ENCODE measurements at places on chromosomes 13 and 19.

- DNase-seq: no peak
Observed at GRCh38 chr19:6677495-6677882, 7.5 kb upstream of the TNFSF14 start.

- DNase-seq: no peak
Observed at GRCh38 chr19:21202865-21203494, 61.1 kb downstream of the ZNF431 start.

DNA sequence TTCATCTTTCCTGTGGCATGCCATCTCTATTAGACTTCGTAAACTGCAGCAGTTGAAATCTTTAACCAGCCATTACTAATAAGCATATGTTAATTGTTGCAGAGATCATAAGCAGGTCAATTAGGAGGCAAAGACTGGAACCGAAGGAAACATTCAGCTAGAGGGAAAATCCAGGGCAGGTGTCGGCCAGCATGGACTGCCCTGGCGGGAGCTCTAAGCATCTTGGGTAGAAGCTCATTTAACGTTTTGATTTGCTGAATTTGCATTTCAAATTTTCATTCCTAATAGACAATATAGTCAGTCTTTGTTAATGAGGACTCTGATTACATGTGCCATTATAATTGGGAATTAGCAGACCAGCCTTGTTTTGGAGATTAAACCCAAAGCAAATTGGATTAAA is 238.6 kb downstream of the POU4F1 start:
- no peak for DNase-seq

- DNase-seq: no peak
Observed at GRCh38 chr13:60617991-60618733, 221.1 kb downstream of the TDRD3 start.

- DNase-seq: no peak
Observed at GRCh38 chr13:50524560-50524959, 318.9 kb downstream of the DLEU7 start.

DNA sequence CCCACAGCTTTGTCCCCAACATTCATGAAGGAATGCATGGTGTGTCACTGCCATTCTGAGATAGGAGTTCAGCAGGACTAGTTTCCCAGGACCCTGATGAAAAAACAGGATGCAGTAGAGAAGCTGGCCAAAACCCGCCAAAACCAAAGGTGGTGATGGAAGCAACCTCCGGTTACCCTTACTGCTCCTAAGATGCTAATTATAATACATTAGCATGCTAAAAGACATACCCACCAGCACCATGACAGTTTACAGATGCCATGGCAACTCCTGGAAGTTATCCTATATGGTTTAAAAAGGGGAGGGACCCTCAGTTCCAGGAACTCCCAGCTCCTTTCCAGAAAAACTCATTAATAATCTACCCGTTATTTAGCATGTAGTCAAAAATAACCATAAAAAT is 59.9 kb upstream of the KCTD15 start:
- DNase-seq: no peak

DNA sequence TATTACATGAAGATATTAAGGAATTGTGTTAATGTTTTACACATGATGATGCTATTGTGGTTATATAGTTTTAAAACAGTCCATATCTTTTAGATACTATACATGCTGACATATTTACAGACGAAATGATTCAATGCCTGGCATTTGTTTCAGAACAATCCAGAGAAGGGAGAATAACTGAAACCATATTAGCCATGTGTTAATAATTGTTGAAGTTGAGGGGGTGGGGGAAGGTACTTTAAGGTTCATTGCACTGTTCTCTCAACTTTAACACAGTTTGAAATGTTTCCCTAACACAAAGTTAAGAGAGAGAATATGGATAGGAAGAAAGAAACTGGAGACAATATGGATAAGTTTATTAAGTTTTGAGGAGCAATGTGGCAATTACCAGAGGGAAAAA is 5.8 kb downstream of the CRYL1 start:
- DNase-seq: peak; percentile 60

DNA sequence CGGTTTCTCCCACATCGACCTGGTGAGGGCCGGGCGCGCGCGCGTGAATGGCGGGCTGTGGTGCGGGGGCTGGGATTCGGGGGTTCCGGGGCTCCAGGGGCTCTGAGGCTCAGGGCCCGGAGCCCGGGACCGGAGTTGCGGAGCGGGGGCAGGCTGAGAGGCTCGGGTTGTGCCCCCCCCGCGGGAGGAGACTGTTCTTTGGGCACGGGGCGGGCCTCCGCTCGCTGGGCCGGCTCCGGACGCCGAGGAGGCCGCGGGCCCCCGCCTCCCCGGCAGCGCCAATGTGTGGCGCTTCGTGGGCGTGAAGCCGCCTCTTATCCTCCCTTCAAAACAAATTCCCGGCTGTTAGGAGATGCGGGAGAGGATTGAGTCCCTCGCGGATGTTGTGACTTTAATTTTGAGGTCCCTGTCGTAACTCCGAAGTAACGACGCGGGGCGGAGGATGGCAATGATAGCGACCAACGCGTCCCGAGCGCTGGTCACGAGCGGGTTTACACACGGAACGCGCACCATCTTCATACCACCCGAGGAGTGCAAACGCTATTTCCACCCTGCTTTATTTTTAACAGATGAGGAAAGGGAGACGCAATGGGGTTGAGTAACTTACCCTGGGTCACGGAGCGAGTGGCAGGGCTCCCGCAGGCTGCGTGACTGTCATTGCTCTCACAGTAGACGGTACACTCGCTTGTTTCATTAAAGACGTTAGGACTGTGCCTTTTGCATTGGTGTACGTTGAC is 536 bp downstream of the UBA2 start:
- DNase-seq: no peak

DNA sequence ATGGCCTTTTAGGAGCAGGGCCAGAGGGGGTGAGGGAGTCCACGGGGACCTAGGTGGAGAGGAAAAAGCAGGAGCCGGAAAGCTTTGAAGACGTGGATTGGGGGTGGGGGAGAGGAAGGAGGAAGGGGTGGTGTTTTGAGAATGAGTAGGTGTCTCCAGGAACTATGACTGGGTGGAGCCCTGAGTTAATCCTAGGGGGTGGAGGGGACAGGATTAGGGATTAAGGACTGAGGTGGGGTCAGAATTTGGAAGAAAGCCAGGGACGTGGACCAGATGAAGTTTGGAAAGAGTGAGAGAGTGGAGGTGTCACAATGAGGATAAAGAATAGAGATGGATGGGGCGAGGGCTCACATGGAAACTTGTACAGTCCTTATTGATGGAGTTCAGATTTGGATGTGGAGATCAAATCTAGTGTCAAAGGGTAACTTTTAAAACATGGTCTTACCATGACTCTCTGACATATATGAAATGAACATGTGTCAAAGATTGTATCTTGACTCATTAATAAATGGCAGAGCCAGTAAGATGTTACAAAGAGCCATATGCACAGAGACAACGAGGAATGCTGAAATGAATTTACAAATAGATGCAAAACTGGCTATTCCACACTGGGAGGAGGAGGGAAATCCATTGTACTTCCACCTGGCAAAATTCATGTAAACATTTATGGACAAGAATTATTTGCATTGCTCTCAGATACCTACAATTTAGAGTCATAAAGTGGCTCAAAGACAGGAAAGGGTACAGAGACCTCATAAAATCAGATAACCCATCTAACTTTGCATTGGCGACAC is 1.7 kb upstream of the KLK13 start:
- DNase-seq: no peak

- no peak for DNase-seq
Observed at GRCh38 chr13:74040200-74040599, 94.0 kb downstream of the KLF12 start.

GRCh38 chr13:48402325-48402932 is 10.5 kb downstream of the LPAR6 start:
- DNase-seq: no peak

GRCh38 chr13:70747262-70747661 is 639.0 kb upstream of the KLHL1 start:
- DNase-seq: peak; percentile 0

DNA sequence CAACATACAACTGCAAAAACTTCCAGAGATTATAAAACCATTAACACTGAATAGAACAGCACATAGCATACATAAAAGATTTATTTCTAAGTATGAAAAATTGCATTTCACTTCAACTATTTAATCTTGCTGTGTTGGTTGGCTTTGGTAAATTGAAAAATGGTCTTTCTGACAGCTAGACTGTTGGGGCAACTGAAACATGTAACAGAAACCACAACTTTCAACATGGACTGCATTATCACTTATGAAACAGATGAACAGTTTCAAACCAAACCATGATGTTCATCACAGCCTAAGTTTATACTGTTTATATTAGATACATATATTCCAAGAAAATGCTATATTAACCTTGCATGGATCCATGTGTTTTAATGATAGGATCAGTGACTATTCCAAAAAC is 324.1 kb upstream of the PCDH9 start:
- peak; percentile 57 for DNase-seq

DNA sequence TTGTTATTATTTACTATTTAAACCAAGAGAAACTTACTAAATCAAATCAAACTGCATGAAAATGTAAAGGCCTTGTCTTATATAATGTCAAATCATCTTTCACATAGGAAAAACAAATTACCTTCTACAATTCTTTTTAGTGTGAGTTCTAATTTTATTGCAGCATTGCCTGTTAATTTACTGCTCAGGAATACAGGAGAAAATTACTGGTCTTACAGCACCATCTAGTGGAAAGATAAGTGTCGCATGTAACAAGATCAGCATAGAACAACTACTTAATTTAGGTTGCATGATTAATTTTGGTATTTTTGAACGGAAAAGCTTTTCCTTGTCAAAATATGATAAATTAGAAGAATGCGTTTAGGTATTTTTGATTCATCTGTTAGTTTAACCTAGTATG is 502.7 kb downstream of the UQCRFS1 start:
- peak; percentile 59 for DNase-seq

DNA sequence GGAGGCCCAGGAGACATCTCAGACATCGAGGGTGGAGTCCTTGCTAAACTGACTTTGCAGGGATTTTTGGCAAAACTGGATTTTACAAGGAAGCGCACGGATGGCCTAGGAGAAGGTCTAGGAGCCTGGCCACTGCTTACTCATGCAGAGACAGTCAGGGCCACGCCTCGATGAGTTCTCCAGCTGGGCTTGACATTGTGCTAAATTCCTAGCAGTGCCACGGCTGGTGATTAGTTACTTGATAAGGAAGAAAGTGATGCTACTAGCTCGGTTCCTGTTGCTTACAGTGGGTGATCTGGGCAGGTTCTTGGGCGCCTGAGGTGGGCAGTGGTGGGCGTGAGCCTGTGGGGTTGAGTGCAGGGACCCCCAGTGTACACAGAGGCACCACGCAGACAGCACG is 143.4 kb downstream of the SOX1 start:
- no peak for DNase-seq

- no peak for DNase-seq
Observed at GRCh38 chr19:38191747-38192146, 32.3 kb downstream of the DPF1 start.

DNA sequence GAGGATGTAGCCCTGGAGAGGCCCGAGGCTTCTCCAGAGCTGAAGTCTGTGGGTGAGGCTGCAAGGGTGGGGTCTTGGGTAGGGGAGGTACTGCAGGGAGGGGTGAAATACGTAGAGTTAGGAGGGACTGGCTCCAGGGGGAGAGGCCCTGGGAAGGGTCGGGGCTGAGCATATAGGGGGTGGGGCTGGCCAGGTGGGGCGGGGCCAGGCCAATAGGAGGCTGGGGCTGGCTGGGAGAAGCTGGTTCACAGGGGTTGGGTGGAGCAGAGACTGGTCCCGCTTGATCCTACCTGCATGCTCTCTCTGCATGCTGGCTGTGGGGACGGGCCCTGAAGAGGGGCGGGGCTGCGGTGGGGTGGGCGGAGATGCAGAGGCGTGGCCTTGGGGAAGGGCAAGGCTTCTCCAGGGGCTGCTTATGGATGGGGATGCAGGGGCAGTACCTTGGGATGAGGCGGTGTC is 51.9 kb downstream of the CELF5 start:
- no peak for DNase-seq

- DNase-seq: no peak
Observed at GRCh38 chr19:53908935-53909415, at the start of gene CACNG7. Gene CACNG7, plus strand, starts transcription at chr19:53909278. Its CDS starts 3,554 bp downstream, at chr19:53912832.

DNA sequence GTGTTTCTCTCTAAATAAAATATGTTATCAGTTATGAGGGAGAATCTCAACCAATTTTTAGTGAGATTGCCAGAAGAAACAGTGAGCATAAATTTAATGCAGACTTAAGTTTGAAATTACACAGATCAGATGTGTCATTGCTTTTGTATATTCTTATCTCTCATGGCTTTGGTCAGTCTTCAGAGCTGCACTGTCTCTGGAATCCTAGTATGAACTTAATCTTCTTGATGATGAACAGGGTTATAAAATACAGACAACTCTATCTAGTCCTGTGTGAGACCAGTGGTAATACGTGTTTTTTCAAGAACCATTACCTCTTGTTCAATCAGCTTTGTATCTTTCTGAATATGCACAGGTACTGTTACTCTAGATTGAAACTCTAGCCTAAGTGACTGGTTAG is 528.0 kb downstream of the DACH1 start:
- no peak for DNase-seq

DNA sequence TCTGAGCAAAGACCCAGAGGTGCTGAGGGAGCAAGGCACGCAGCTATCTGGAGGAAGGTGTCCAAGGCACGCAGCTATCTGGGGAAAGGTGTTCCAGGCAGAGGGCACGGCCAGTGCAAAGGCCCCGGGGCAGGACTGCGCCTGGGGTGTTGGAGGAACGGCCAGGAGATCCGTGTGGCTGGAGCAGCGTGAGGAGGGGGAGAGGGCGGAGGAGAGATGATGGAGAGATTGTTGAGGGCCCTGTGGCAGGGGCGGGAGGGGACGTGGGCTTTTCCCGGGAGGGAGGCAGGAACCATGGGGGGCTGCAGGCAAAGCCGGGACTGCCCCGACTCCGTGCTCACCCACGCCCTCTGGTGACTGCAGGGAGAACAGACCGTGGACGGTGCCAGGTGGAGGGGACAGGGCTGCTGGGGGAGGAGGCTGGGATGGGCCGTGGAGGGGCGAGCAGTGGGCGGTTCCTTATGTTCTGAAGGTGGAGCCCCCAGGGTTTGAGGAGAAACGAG is 13.3 kb upstream of the MISP start:
- DNase-seq: no peak

- no peak for DNase-seq
Observed at GRCh38 chr13:46598140-46598819, 45.3 kb downstream of the LRCH1 start.

GRCh38 chr13:67204764-67205163 is 25.4 kb downstream of the PCDH9 start:
- no peak for DNase-seq

- no peak for DNase-seq
Observed at GRCh38 chr19:46803555-46803954, 15.2 kb upstream of the SLC1A5 start.

Measured in fibroblast of skin of left quadriceps (primary cell).